ENCODE measurements at places on chromosomes 5 and 9. TPM values are rescaled to one million over a fixed set of nuclear protein-coding genes. Genes with fewer than 3 reads are reported as not detected.

Gene FBP1
- total RNA-seq = not detected

Gene FOXD4L4
- total RNA-seq = 0.41 TPM

Gene LVRN
- 1.6 TPM for total RNA-seq

Gene ADCY2
- total RNA-seq = 20.4 TPM

Gene TMED9
- 28.1 TPM for total RNA-seq

Gene CDX1
- total RNA-seq = not detected

Gene EMB
- total RNA-seq = 6.5 TPM

Gene ALDH1A1
- total RNA-seq = 1.2 TPM

Gene AJM1
- 0.82 TPM for total RNA-seq

Gene OLFM1
- 69.7 TPM for total RNA-seq

Gene OBP2B
- not detected for total RNA-seq

Gene RBM18
- 15.9 TPM for total RNA-seq

Gene ANGPTL2
- total RNA-seq = 2.0 TPM

Gene KIF24
- 1.2 TPM for total RNA-seq

Gene CMYA5
- 0.82 TPM for total RNA-seq

Gene GRXCR2
- not detected for total RNA-seq

Gene MZB1
- not detected for total RNA-seq

Gene SAXO1
- total RNA-seq = not detected

Gene SPINK7
- total RNA-seq = not detected

Gene URM1
- 17.9 TPM for total RNA-seq

Gene SEMA4D
- total RNA-seq = 7.7 TPM

Gene PCDHA6
- total RNA-seq = 17.1 TPM

Gene PCDHB15
- 18.3 TPM for total RNA-seq

Gene ZNF608
- total RNA-seq = 106 TPM

Gene SELENOP
- total RNA-seq = 41.2 TPM

Gene ZNF474
- total RNA-seq = 1.6 TPM

Gene CHSY3
- 31.4 TPM for total RNA-seq

Gene KIF20A
- total RNA-seq = 4.1 TPM

Gene COL5A1
- total RNA-seq = 2.9 TPM

Gene ORM2
- not detected for total RNA-seq

Gene PCDHB9
- total RNA-seq = 4.9 TPM

Gene BTF3
- 230 TPM for total RNA-seq

Gene REEP2
- total RNA-seq = 70.9 TPM

Gene GFI1B
- total RNA-seq = 0.41 TPM

Gene PRLR
- 1.2 TPM for total RNA-seq

All from frontal cortex (tissue), 4 donors.